ENCODE measurements at places on chromosomes 7 and 10.

DNA sequence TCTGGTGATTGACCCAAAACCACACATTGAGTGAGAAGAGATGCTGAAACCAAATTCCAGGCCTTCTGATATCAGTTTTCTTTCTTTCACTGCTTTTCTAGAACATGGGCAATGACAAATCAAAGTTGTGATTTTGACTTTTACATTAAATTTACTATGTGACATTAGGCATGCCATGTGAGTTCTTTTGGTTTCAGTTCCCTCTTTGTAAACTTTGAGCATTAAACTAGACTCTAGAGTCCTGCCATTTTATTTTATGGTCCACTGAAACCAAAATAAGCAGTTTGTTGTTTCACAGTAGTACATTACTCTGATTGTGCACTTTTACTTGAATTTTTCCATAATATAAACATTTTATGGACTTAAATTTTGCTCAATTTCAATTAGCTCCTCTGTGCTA, 381.1 kb upstream of the SEMA3D start:
- no peak for DNase-seq

DNA sequence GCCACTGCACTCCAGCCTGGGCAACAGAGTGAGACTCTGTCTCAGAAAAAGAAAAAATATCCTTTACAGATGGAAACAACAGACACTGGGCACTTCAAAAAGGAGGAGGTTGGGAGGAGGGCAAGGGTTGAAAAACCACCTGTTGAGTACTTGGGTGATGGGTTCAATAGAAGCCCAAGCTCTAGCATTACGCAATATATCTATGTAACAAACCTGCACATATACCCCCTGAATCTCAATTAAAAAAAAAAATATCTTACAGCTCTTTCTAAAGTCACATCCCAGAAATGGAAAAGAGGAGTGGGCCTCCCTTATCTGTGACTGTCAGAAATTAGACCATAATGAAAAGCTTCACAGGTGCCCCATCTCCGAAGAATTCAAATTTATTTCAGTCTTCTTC, 12.1 kb downstream of the VIM start:
- no peak for DNase-seq

- no peak for DNase-seq
Observed at GRCh38 chr7:47078241-47078640, 503.7 kb downstream of the TNS3 start.

DNA sequence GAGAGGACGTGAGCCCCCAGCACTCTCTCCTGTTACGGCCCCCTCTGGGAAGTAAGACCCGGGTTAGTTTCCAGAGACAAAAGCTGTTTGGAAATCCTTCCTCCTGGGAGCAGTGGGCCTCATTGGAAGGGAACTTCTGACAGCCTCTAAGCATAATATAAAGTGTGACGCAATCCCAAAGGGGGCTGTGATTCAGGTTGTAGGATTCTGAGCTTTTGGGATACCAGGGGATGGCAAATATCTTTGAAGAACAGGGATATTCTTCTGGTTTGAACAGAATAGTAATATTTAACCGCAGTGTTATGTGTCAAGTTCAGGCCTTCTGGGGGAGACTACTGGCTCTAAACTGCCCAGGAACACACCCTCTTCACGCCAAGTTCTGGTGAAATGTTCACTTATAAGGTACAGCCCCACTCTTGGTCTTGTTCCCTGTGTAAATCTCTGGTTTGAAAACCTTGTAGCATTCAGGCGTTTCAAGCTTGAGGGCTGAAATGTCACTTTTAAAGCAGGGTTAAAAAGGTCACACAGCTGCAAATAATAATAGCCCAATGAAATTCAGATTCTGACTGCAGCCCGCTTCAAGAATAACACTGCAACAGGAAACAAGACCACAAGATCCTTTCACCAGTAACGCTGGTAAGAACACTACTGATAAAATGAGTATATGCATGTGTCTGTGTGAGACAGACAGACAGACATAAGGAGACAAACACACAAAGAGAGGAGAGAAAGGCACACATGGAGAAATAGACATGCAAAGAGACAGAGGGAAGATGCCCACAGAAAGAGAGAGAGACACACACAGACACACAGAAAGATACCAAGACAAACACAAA, 69.0 kb downstream of the CREB5 start:
- DNase-seq: no peak

- no peak for DNase-seq
Observed at GRCh38 chr7:132183781-132184380, 392.4 kb downstream of the PLXNA4 start.

DNA sequence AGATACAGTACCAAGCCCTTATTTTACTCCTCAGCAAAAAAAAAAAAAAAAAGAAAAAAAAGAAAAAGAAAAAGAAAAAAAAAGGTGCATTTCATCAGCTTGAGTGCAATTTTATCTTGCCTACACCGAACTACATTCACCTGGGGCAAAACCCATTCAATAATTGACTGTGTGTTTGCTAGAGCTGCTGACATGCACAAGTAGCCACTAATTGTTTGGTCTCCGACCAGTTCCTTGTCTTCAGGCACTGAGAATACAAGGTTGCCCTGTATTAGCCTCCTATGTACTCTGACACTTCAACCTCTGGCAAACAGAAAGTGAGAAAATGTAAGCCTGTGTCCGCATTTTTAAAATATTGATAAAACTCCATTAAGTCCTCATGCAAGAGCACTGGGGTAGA, 1579.4 kb upstream of the LRRTM3 start:
- no peak for DNase-seq

DNA sequence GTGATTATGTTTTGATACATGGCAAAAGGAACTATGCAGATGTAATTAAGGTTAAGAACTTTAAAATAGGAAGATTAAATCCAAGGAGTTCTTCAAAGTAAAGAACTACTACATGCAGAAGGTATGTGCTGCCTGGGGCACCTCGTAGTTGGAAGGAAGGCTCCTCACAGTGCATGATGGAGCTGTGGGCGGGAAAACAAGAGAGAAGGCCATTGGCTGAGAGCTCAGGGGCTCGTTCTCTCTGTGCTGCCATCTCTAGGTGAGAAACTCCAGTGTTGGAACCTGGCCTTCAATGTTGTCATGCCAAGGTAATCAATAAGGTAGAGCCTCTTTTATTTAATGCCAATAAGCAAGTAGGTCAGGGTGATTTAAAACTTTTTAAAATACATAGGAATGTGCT, 391.4 kb upstream of the ETV1 start:
- no peak for DNase-seq

GRCh38 chr10:32125023-32125422, 68.8 kb upstream of the KIF5B start:
- no peak for DNase-seq
